ENCODE measurements at places on chromosomes 13 and 19. TPM values are rescaled to one million over a fixed set of nuclear protein-coding genes. Genes with fewer than 3 reads are reported as not detected.

GRCh38 chr19:7515110-7515644 is 726 bp upstream of the ZNF358 start:
- DNase-seq, result no peak

Gene ZNF730
- 0.08 TPM for total RNA-seq

- DNase-seq, result no peak
These were observed 456.6 kb downstream of the FGF9 start for GRCh38 chr13:22127277-22128164.

- no peak for DNase-seq
These were observed 11.8 kb downstream of the HTR2A start for GRCh38 chr13:46885018-46885417.

GRCh38 chr13:58882516-58882915 is 1251.0 kb downstream of the PCDH17 start:
- peak; percentile 59 for DNase-seq

- no peak for DNase-seq
These were observed 1.3 kb upstream of the ZSCAN22 start for GRCh38 chr19:58325311-58326022.

DNA sequence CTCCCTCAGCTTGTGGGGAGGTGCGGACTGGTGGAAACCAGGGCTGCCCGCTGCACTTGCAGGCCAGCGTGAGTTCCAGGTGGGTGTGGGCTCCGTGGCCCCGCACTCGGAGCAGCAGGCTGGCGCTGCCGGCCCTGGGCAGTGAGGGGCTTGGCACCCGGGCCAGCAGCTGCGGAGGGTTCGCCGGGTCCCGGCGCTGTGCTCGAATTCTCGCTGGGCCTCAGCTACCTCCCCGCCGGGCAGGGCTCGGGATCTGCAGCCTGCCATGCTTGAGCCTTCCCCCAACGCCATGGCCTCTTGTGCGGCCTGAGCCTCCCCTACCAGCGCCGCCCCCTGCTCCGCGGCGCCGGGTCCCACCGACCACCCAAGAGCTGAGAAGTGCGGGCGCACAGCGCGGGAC is 71.6 kb upstream of the ADGRL1 start:
- DNase-seq, result no peak

GRCh38 chr19:48506138-48506733 is 5.4 kb downstream of the LMTK3 start:
- DNase-seq, result peak; percentile 68

DNA sequence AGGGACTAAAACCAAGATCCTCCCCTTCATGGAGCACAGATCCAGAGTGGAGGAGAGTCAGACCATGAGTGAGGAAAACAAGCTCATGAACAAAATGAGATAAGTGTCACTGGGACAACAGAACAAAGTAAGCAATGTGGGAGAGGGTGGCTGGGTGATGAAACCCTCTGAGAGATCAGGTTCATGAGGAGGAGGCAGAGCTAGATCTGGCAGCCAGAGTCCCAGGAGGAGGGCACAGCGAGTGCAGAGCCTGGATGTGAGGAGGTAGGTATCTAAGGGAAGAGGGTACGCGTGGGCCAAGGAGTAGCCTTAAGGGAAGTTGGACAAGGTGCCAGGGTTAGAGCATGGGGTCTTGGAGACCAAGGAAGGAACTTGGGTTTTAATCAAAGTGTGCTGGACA is 1311.9 kb downstream of the UQCRFS1 start:
- DNase-seq, result no peak

Gene ZNF98
- not detected for total RNA-seq

DNA sequence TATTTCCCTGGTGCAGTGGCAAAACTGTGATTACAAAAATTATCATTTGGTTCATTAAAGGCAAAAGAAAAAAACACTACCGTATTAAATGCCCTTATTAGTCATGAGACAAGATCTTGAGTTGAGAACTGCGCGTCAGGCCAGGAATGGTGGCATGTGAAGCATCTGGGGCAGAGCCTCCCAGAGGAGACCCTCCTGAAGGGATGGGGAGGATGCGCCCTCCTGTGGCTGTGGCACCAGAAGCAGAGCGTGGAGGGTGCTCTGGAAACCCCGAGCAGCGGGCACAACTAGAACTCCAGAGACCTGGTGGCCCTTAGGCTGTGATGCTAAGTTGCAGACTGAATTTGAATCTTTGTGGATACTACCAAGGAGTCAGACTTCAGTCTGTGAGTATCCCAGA is 11.5 kb downstream of the CUL4A start:
- peak; percentile 66 for DNase-seq

Gene ZGLP1
- total RNA-seq, result 0.08 TPM

Gene CEACAM5
- not detected for total RNA-seq
